ENCODE measurements at places on chromosomes 3 and 15. TPM values are rescaled to one million over a fixed set of nuclear protein-coding genes. Genes with fewer than 3 reads are reported as not detected.
A peak's percentile ranks its signal among the peaks of the same experiment; 100 is the strongest.

DNA sequence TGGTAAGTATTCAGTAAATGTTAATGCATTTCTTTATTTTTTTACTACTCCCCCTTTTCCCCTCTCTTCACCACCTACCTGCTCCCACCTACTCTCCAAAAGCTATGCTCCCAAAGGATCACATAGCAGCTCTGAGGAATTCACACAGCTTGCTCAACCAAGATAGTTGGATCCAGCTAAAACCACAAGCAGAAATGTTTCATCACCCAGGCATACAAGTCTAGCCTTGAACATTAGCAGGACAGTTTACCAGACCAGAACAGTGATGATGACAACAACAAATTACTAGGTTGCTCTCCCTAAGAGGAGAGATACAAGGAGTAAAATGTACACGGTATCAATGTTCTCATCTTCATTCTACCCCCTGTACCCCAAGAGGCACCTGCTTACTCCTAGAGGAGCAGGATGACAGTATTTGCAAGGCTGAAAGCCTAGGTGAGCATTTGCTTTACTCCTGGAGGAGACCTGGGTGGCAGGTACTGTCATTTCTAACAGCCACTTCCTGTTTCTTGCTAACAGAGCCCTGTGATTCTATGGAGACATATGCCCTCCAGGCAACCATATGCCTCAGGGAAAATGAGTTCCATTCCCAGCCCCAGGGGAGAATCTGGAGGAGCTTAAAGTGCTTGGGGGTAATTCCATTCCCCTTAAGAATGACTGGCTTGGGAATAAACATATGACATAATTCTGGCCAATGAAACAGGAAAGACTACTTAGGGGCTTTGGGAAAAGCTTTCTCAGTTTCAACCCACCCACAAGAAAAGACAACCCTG, 237.5 kb downstream of the NTRK3 start:
- DNase-seq = peak; percentile 18
- peaks cover 30% of the 10 kb centered on the region for H3K4me1 ChIP-seq
- H3K4me3 ChIP-seq = no peak overlapping the region

- H3K27me3 ChIP-seq = no peaks in the 10 kb centered on the region
- no peak overlapping the region for H3K4me3 ChIP-seq
- H3K36me3 ChIP-seq = no peaks in the 10 kb centered on the region
- no peak for DNase-seq
- H3K27ac ChIP-seq = no peak overlapping the region
These were observed 21.0 kb downstream of the GLB1 start for GRCh38 chr3:33075995-33076394.

Gene FANCD2OS
- not detected for total RNA-seq

GRCh38 chr3:150371741-150372254, 36.3 kb upstream of the TSC22D2 start:
- peak overlapping the region; percentile 55 for H3K4me3 ChIP-seq
- peak; percentile 93 for DNase-seq
- no peaks in the 10 kb centered on the region for H3K27me3 ChIP-seq
- no peaks in the 10 kb centered on the region for H3K36me3 ChIP-seq
- peak overlapping the region; percentile 91 for H3K27ac ChIP-seq

Gene GCSAM
- total RNA-seq = not detected

Gene SLC28A1
- not detected for total RNA-seq

Data from SJCRH30 (cell line).